ENCODE measurements at places on chromosomes 7 and 10. TPM values are rescaled to one million over a fixed set of nuclear protein-coding genes. Genes with fewer than 3 reads are reported as not detected.
A peak's percentile ranks its signal among the peaks of the same experiment; 100 is the strongest.

DNA sequence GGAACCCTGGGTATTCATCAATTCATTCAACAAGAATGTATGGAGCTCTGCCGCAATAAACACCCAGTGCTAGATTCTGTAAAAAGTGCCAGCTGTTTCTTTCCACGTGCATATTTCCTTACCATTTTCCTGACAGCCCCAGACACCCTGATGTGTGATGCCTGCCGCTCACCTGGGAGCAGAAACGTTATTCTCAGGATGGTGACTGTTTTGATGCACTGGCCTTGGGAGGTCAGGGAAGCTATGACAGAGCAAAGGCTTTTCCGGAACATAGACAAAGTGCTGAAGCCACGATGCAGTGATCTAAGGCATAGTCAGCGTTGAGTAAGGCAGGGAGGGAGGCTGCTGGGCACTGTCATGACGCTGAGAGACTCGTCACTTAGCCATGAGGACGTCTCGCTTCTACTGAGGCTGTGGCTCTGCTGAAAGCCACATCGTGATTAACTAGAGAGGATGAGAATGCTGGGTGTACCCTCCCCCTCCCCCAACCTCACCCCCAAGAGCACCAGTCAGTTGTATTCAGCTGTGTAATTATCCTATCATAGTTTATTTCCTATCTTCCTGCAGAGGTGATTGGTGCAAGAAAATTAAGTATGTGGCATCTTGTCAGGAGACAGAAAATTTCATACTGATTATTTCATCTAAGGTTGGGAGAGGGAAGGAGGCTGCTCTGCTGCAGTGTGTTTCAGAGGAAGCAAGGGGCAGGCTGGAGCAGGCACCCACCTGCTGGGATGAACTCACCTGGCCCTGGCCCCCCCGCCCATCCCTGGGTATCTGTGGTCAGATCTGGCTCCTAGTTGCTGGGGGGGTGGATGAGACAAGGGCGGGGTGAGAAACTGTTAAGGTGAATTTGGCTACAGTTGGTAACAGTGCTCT, 48.8 kb upstream of the SMNDC1 start:
- ATAC-seq, result peak; percentile 73

Gene LAMB4
- total RNA-seq, result not detected

- peak; percentile 59 for ATAC-seq
Observed at GRCh38 chr10:128018236-128018635, 108.0 kb downstream of the MKI67 start.

- no peak for ATAC-seq
Observed at GRCh38 chr7:123472750-123473445, 61.5 kb downstream of the IQUB start.

Gene GATAD1
- 24.3 TPM for total RNA-seq

- no peak for ATAC-seq
Observed at GRCh38 chr7:6151994-6152735, 120.3 kb downstream of the CYTH3 start.

DNA sequence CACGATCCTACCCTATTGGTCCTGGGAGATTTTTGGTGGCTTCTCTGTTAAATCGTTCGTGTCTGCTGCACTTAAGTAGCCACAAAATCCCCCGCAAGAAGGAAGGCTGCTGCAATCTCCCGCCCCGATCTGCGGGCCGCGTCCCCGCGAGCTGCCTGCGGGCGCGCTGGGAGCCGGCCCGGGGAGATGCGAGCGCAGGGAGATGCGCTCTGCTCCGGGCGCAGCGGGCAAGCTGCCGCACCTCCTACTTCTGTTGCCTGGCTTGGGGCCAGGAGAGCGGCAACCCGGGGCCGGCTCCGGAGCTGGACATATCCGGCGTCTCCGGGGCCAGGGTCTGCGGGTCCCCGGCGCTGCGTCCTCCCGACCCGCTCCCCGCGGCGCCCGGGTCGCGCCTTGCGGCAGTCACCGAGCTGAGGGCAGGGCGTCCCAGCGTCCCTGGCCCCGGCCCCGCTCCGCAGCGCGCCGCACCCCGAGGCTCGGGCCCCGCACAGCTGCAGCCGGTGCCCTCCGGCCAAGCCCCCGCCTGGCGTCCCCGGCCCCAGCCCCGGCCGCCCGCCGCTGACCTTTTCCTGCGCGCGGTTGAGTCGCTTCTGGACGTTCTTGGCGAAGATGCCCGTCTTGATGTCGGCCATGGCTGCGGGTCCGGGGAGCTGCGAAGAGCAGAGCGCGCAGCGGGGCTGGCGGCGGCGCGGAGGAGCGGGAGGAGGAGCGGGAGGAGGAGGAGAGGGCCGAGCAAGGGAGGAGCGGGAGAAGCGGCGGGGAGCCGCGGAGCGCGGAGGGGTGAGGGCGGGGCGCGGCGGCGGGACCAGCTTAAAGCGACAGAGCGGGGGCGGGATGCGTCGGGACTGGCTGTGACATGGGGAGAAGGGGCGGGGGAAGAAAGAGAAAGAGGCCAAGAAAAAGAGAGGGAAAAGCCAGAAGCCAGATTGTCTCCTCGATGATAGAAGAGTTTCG, at the start of gene AMPH:
TSS of gene AMPH (minus strand) at position 654 of the 954 bp plus-strand sequence. CDS start at position 632, 22 bp downstream.
- no peak for ATAC-seq

GRCh38 chr7:128902761-128903585, 7.5 kb downstream of the KCP start:
- ATAC-seq, result no peak

Gene NUDT13
- 0.91 TPM for total RNA-seq

DNA sequence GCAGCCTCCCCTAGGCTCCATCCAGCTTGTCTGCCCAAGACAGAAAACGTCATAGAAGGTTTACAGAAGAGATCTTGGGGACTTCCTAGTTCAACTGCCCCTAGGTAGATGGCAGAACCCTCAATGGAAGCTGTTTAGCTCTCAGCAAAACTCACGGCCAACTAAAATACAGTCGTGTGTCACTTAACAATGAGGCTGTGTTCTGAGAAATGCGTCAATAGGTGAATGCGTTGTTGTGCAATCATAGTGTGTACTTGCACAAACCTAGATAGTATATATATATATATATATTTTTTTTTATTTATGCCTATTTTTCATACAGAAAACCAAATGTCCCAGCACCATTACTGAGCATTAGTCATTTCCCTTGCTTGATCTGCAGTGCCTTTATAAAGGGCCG, 100.4 kb upstream of the SH2B2 start:
- ATAC-seq, result no peak

DNA sequence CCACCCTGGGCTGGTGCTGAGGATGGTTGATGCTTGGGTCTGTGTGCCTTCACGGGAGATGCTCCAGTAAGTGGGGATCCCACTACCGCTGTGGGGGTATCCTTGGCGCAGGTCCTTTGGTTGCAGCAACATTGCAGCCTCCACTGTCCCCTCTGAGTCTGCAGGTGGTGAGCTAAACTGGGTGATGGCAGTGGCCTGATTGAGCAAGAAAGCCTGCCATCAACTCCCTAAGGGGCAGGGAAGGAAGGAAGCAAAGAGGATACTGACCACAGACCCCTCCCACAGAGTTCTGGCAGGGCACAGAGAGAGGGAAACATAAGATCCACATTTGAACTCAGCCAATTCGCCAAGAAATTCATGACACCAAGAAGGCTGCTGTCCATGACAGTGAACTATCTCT, 43.2 kb downstream of the MYO1G start:
- no peak for ATAC-seq

DNA sequence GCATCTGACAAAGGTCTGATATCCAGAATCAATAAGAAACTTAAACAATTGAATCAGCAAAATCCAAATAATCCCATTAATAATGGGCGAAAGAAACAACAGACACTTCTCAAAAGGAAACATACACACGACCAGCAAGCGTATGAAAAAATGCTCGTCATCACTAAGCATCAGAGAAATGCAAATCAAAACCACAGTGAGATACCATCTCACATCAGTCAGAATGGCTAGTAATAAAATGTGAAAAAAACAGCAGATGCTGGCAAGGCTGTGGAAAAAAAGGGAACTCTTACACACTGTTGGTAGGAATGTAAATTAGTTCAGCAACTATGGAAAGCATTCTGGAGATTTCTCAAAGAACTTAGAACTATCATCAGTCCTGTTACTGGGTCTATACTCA, 496.7 kb downstream of the SH2D4B start:
- no peak for ATAC-seq

Gene HABP2
- not detected for total RNA-seq

- peak; percentile 29 for ATAC-seq
Observed at GRCh38 chr10:119713744-119714483, 11.9 kb upstream of the INPP5F start.

Gene CPA2
- not detected for total RNA-seq

Gene SUGCT
- total RNA-seq, result 0.66 TPM

- ATAC-seq, result peak; percentile 88
Observed at GRCh38 chr7:4797858-4798705, 22.7 kb downstream of the AP5Z1 start.

DNA sequence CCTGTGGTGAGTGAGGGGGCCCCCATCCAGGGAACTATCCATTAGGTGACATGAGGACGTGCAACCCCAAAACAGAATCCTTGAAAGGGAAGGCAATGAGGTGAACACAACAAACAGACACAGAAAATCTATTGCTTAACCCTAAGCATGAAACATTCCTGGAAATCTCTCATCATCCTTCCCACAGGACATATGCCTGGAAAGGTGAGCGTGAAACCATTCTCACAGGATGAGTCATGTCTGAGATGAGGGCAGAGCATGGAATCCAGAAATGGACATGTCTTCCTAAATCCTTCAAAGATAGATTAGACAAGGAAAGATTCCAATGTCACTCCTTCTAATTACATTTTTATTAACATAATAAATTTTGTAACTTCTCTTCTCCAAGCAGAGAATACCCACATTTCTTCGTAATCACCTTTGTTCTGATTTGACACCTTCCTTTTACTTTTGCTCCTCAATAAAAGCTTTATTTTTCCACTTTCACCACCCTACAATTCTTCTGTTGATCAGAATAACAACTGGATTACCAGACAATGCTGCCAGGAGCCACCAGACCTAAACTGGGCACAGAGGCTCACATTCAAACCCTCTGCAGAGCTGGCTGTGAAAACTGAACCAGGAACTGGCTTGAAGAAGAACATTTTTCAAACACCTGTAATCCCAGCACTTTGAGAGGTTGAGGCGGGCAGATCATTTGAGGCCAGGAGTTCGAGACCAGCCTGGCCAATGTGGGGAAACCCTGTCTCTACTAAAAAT, 67.2 kb downstream of the COBL start:
- ATAC-seq, result no peak

DNA sequence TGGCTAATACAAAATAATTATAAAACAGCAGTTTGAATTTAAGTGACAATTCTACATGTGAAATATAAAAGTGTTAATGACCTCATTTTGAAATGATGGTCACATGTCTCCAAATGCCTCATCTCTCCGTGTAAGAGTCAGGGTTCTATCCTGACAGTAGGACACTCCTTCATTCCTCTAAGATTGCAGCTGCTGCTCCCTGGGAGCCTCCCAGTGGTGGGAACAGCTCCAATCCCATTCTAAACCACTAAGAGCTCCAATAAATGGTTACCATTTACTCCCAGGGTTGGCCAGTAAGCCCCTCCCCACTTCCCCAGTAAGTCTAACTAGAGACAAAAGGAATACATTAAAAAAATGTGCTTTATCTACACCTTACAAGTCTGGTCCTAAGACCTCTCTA, 344.6 kb upstream of the AOAH start:
- no peak for ATAC-seq

DNA sequence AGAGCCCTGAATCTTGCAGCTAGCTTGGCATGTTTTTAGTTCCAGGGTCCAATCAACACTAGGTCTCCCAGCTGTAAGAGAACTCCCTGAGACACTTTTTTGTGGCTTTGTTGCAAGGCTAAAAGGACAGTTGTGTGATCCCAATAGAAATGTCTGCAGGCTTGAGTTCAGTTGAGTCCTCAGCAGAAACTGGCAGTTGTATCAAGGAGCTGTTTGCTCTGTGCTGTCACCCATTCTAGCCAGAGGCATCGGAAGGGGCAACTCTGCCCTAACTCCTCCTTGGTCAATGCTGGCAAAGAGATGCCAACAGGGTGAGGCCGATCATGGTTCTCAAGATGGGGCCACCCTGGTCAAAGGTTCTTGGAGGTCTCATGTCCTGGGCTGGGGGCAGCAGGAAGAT, 224.1 kb downstream of the BUB3 start:
- ATAC-seq, result no peak

DNA sequence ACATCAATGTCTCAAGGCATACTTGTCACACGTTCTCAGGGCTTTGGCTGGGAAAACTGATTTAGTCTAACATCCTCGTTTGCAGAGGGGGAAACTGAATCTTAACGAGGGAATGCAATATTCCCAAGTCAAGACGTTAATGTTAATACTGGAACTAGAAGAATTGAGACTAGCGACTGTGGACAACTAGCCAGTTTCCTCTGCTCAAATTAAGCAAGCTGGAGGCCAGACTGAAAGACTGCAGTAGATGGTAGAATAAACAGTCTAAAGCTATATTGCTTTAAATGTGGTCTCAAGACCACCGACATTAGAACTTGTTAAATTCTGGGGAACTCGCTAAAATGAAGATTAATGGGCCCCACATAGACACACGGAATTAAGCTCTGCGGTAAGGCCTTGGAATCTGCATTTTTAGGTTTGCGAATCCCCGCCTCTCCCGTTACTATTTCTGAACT, 639 bp upstream of the TFAM start:
- ATAC-seq, result peak; percentile 1

DNA sequence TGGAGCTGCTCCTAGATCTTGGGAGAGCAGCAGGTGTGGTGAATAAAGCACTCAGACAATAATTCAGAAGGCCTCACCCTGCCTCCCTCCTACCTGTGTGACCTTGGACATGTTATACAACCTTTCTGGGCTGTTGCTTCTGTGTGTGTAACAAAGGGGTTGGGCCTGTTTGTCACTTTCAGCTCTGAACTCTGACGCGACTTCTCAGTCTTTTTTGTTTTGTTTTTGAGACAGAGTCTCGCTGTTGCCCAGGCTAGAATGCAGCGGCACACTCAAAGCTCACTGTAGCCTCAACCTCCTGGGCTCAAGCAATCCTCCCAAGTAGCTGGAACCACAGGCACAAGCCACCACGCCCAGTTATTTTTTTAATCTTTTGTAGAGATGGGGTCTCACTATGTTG, 89.3 kb downstream of the DNMBP start:
- no peak for ATAC-seq

Gene SLC18A3
- not detected for total RNA-seq

Gene ZNF716
- total RNA-seq, result not detected

GRCh38 chr7:2279896-2280295, 34.3 kb downstream of the SNX8 start:
- ATAC-seq, result no peak

GRCh38 chr7:51357821-51358220, 41.2 kb upstream of the COBL start:
- no peak for ATAC-seq

Gene C7orf57
- 0.32 TPM for total RNA-seq

DNA sequence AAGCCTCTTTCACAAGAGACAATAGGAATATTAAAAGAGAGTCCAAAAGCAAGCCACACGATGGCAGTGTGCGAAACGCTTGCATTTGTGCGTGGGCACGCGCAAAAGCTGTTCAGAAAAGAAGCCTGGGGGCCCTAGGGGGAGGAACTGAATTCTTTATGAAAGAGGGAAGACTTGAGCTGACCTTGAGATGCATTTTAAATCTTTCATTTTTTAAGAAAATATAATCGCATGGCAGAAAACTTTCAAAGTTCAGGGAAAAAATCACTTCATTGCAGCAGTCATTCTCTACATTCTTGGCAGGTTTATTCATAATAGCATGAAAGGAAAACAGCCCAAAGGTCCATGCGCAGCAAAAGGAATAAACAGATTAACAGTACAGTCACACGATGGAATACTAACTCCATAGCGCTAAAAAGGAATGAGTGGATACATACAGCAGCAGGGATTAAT, 206.5 kb upstream of the PRKCQ start:
- no peak for ATAC-seq

All from activated T-helper 17 cell treated with anti-CD3 and anti-CD28 coated beads, Interleukin-2, amount 50 U/mL, for 72 hours (primary cell).